Mucosa of gallbladder (tissue), 1 donor: ENCODE measurements at places on chromosomes 7 and 10. TPM values are rescaled to one million over a fixed set of nuclear protein-coding genes. Genes with fewer than 3 reads are reported as not detected.

The NEURL1 gene
- 4.9 TPM for total RNA-seq

- no peak for DNase-seq
Measured at GRCh38 chr10:22054961-22055360, 51.4 kb upstream of the DNAJC1 start.

DNA sequence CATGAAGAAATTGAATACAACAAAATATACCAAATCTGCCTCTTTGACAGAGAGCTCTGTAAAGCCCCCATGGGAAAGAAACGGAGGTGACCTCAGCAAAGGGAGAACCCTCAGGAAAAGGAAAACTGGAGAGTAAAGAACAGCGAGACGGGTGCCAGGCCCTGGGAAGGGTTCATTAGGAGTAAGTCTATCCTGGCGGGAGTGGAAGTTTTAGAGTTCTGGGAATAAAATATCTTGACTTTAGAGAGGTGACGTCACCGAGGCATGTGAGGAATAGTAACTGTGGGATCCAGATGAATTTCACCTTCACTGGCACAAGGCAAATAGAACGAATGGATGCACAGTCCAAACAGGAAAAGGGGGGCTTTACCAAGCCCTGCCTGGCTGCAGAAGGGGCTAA lies 362.8 kb upstream of the IGFBP3 start:
- DNase-seq, result no peak

GRCh38 chr7:74542558-74543117 lies 88.9 kb downstream of the GTF2IRD1 start:
- DNase-seq, result no peak

The AHCYL2 gene
- 165 TPM for total RNA-seq

- DNase-seq, result no peak
Measured at GRCh38 chr10:64465653-64466052, 944.5 kb downstream of the REEP3 start.

DNA sequence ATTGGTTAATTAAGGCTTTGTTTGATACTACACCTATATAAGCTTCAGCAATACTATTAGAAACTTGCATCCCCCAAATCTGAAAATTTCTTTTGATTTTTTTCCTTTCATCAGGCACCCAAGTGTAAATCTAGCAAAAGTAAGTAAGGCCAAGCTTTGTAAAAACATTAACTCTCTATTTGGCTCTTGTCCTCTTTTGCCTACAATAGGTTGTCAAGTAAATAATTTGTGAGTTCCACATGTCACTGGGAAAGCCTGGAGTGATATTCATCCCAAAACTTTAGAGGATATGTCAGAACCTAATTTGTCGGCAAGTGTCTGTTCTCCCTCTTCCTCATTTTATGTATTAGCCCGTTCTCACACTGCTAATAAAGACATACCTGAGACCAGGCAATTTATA lies 492.4 kb downstream of the IPMK start:
- no peak for DNase-seq
